Activated CD4-positive, alpha-beta T cell treated with anti-CD3 and anti-CD28 coated beads, Interleukin-2, amount 50 U/mL, for 48 hours (primary cell): ENCODE measurements at places on chromosomes 3 and 15.

DNA sequence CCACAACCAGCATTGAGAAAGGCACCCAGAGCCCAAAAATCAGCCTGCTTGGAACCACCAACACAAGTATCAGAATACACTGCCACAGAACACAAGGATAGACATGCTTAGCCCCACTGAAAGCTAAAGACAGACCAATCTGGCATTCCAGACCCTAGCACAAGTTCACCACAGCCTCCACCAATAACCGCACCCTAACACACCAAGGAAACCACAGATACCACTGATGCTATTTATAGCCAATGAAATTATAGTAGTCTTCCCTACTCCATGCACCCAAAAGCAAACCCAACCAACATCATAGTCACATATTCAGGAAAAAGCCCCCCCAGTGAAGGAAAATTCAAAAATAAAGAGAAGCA is 83.9 kb upstream of the STT3B start:
- no peak for DNase-seq

GRCh38 chr3:168051531-168052471 is 43.9 kb downstream of the GOLIM4 start:
- no peak for DNase-seq

DNA sequence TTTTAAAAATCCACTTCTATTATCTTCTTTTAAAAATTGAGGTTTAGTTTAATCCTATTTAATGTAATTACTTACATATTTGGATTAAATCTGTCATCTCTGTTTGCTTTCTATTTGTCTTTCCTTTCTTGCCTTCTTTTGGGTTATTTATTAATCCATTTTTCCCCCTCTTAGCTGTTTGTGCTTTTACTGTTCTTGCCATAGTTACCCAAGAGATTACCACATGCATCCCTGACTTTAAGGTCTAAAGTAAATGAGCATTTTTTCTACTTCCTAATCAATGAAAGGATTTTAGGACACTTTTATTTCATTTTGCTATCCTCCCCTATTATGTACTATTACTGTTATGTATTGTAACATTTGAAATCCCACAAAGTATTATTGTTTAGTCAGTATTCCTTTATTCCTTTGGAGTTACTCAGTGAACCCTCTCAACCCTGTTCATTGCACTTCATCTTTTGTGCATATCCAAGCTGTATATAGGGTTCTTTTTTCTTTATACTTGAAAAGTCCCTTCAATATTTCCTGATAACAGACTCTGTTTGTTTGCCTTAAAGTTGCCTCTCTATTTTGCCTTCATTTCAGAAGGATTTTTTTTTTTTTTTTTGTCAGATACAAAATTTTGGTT is 62.7 kb downstream of the MEF2A start:
- DNase-seq = no peak

- DNase-seq = no peak
Observed at GRCh38 chr3:6438031-6438430, 422.9 kb upstream of the GRM7 start.

- no peak for DNase-seq
Observed at GRCh38 chr3:20890111-20890519, 704.1 kb upstream of the SGO1 start.

- DNase-seq = no peak
Observed at GRCh38 chr3:184821034-184821433, 9.1 kb downstream of the VPS8 start.

DNA sequence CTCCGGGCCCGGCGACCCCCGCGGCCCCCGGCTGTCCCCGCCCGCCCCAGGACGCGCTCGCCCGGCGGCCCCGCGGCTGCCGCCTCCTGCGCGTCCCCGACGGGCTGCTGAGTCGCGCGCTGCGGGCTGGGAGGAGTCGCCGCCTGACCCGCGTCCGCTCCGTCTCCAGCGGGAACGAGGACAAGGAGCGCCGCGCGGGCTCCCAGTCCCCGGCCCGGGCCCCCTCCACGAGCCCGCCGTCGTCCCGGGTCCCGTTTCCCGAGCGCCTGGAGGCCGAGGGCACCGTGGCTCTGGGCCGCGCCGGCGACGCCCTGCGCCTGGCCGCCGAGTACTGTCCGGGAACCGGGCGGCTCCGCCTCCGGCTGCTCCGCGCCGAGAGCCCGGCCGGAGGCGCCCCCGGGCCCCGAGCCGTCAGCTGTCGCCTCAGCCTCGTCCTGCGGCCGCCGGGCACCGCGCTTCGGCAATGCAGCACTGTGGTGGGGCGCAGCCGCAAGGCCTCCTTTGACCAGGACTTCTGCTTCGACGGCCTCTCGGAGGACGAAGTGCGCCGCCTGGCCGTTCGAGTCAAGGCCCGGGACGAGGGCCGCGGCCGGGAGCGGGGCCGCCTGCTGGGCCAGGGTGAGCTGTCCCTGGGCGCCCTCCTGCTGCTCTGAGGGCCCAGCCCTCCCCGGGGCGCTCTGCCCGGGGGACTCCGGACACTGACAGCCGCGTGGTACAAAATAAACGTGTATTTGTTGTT is 1.5 kb downstream of the C2CD4A start:
- DNase-seq = peak; percentile 37

- DNase-seq = peak; percentile 1
Observed at GRCh38 chr3:110881069-110881468, 190.5 kb upstream of the NECTIN3 start.

- no peak for DNase-seq
Observed at GRCh38 chr3:23669541-23670255, 136.1 kb upstream of the UBE2E1 start.

GRCh38 chr3:38558864-38559263 is 62.7 kb downstream of the EXOG start:
- no peak for DNase-seq

DNA sequence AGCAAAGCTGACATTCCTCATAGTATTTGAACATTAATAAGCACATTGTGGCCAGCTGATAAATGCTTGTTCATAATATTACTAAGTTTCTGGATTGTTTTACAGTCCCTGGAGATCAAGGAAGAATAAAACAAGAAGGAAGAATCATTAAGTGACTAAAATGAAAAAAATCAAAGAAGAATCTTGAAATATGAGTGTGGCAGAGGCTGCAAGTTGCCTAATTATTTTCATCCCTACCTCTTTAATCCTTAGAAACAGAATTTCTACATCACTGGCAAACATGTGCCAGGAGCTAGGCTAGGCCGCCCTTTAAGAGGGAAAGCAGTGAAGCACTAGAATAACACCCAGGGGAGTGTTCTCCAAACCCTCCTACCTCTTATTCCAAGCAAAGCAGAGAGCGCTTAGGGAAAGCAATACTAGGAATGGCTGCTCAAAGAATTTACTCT is 98.9 kb downstream of the MAGI1 start:
- no peak for DNase-seq

- DNase-seq = no peak
Observed at GRCh38 chr15:32855942-32856341, 138.1 kb downstream of the GREM1 start.

DNA sequence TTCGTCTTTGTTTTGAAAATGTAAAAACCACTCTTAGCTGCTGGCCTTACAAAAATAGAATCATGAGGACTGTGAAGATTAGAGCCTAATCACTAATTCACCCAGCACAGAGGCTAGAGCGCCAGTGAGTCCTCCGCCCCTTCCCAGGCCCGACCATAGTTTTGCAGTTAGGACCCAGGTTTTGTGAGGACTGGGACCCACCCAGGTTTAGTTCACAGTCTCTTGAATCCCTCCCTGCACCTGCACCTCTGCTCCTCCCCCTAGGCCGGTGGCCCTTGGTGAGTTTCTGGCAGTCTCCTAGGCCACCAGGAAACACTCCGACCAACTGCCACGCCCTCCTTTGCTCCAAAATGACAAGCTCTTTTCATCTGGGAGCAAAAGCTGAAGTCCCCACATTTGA is 136.0 kb upstream of the CCDC54 start:
- peak; percentile 24 for DNase-seq

- DNase-seq = no peak
Observed at GRCh38 chr3:148331081-148331846, 366.4 kb upstream of the AGTR1 start.
